ENCODE measurements at places on chromosomes 3 and 15.

DNA sequence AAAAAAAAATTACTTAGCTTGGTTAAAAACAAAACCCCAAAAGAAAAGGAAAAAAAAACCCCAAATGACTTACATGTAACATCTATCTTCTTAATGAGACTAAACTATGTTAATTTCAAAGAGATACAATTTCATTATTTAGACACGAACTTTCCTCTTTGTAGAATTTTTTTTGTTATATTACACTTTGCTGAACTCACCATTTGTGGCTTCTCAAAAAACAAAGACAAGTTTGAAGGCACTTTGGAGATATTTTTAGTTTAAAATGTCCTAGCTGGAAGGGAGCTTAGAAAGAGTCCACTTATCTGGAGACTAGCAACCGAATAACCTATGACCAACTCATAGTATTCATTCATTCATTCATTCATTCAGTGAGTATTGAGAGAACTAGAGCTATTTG lies 301.7 kb upstream of the ROPN1 start:
- DNase-seq: no peak

GRCh38 chr3:183129243-183129642 lies 29.9 kb upstream of the MCCC1 start:
- no peak for DNase-seq

GRCh38 chr3:69251078-69251805 lies 128.8 kb upstream of the LMOD3 start:
- no peak for DNase-seq

- no peak for DNase-seq
Measured at GRCh38 chr3:79515072-79515471, 252.7 kb downstream of the ROBO1 start.

GRCh38 chr3:131361464-131362421 lies 19.8 kb upstream of the NUDT16 start:
- no peak for DNase-seq
